Adipose tissue (tissue), 3 donors: ENCODE measurements at places on chromosomes 11 and 22. TPM values are rescaled to one million over a fixed set of nuclear protein-coding genes. Genes with fewer than 3 reads are reported as not detected.

Gene OR8G1
- not detected for polyA plus RNA-seq

Gene RIBC2
- polyA plus RNA-seq: 0.06 TPM

Gene CRACR2B
- polyA plus RNA-seq: 36.7 TPM

Gene GGT5
- 68.7 TPM for polyA plus RNA-seq

Gene ARHGAP42
- 6.2 TPM for polyA plus RNA-seq
